ENCODE measurements at places on chromosomes 6 and 20.

DNA sequence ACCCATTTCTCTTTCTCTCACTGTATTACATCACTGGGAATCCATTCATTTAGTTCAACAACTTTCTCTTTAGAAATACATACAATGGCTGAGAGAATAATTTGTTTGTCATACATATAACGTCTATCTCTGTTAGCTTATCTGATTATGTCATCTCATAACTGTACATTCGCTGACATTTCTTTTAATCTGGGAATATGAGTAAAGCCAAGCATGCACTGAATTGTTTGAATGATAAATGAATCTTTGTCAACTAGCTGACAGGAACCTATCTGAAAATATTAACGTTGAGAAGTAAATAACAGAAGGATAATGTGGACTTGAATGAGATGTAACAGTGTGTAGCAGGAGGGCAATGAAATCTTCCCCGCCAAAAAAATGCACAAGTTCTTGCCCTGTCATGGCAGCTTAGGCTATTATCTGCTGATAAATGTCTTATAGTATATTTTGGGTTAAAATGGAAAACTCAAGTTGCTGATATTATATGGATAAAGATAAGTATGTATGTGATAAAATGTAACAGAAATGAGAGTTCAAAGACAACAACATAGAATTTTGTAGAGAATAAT, 581.2 kb upstream of the ADGRB3 start:
- DNase-seq, result no peak

GRCh38 chr20:1664911-1665310, 7.3 kb upstream of the SIRPG start:
- DNase-seq, result no peak

- no peak for DNase-seq
Observed at GRCh38 chr20:44861531-44862006, 23.9 kb upstream of the YWHAB start.

GRCh38 chr6:53279293-53279692, 69.5 kb downstream of the ELOVL5 start:
- no peak for DNase-seq

GRCh38 chr20:53919886-53920285, 150.5 kb downstream of the BCAS1 start:
- no peak for DNase-seq

GRCh38 chr20:51463560-51463959, 79.0 kb downstream of the NFATC2 start:
- DNase-seq, result no peak

- no peak for DNase-seq
Observed at GRCh38 chr6:157151029-157151428, 172.3 kb downstream of the TMEM242 start.

DNA sequence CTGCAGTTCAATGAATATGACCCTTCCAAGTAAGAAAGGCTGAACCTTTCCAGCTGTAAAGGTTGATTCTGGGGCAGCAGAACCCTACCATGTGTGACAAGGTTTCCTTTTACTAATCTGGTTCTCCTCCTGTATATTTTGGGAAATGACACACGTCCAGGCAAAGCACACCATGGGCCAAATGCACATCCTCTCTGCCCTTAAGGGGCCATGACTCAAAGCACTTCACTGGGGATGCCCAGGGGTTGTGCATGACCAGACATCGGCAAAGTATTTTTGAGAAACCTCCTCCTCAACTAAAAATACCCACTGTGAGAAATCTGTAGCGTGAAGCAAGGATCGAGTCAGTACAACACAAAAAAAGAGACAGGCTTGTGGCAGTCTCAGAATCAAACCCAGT, 174.7 kb downstream of the BACH2 start:
- no peak for DNase-seq

GRCh38 chr6:147282566-147282959, 78.3 kb downstream of the STXBP5 start:
- no peak for DNase-seq

- no peak for DNase-seq
Observed at GRCh38 chr6:72248621-72249020, 362.3 kb downstream of the RIMS1 start.

- no peak for DNase-seq
Observed at GRCh38 chr6:21586740-21587178, 6.8 kb upstream of the SOX4 start.

GRCh38 chr6:5723841-5724691, 282.7 kb downstream of the NRN1 start:
- DNase-seq, result no peak

DNA sequence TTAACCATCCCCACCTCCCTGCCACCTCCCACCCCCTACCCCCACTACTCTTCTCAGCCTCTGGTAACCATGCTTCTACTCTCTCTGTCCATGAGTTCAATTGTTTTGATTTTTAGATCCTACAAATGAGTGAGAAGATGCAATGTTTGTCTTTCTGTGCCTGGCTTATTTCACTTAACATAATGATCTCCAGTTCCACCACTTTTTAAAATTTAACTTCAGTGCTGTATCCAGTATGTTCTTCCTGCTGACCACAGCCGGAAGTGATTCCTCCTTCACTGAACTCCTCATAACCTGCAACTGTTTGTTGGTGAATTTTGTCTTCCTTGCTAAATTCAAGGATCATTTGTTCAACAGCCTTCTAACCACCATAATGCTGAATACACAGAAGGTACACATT, 3.9 kb downstream of the MAP7 start:
- no peak for DNase-seq

GRCh38 chr6:139594333-139594965, 220.0 kb upstream of the CITED2 start:
- no peak for DNase-seq

GRCh38 chr6:15712797-15713196, 50.0 kb upstream of the DTNBP1 start:
- DNase-seq, result no peak

DNA sequence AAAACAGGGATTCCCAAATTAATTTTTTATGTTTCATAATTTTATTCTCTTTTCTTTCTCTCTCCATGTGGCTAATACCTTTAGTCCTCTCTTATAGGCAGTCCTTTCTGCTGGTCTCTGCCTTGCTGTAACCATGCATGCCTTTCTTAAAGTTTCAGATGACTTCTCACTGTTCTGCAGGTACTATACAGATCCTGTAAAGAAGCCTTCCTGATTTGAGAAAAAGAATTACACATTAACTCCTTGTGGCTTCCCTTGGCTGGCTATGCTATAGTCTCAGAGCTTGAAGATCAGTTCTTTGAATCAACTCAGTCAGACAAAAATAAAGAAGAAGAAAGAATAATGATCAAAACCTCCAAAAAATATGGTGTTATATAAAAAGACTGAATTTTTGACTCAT, 7.3 kb upstream of the GPR63 start:
- DNase-seq, result no peak

DNA sequence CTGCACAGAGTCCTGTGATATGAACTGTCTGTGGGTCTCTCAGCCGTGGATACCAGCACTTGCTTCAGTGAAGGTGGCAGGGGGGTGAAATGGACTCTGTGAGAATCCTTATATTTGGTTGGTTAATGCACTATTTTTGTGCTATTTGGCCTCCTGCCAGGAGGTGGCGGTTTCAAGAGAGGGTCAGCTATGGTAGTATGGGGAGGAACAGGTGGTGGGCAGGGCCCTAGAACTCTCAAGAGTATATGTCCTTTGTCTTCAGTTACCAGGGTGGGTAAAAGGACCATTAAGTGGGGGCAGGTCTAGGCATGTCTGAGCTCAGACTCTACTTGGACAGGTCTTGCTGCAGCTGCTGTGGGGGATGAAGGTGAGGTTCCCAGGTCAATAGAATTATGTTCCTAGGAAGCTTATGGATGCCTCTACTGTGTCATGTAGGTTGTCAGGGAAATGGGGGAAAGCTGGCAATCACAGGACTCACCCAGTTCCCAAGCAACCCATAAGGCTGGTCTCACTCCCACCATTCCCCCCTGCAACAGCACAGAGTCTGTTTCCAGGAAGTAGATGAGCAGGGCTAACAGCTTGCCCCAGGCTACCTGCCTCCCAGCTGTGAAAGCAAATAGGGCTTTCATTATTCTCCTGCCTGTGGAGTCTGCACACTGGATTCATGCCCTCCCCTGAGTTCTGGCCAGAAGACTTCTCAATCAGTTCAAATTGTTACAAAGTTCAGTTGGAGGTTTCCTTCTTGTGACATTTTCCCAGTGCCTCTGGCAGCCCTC, 56.8 kb upstream of the PHIP start:
- peak; percentile 7 for DNase-seq

DNA sequence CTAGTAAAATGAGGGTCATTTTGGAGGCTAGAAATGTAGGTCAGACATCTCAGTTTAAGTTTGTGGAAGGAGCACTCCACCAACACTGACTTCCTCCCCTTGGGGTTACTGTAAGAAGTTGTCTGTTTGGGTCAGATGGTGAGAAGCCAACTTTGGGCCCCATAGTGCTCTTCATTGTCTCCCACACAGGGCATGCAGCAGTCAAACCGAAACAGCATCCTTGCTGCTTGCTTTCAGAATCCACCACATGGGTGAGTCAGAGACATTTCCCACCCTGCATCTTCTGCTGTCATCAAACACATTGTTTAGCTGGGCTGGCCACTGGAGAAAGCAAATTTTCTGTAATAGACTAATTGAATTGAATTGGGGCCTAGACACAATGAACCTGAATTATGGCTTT, 16.8 kb downstream of the IL17F start:
- DNase-seq, result no peak

GRCh38 chr6:25332655-25333071, 53.5 kb downstream of the CARMIL1 start:
- DNase-seq, result no peak

Measured in NCI-H2107 (cell line).